ENCODE measurements at places on chromosomes 7 and 10. TPM values are rescaled to one million over a fixed set of nuclear protein-coding genes. Genes with fewer than 3 reads are reported as not detected.
A peak's percentile ranks its signal among the peaks of the same experiment; 100 is the strongest.

DNA sequence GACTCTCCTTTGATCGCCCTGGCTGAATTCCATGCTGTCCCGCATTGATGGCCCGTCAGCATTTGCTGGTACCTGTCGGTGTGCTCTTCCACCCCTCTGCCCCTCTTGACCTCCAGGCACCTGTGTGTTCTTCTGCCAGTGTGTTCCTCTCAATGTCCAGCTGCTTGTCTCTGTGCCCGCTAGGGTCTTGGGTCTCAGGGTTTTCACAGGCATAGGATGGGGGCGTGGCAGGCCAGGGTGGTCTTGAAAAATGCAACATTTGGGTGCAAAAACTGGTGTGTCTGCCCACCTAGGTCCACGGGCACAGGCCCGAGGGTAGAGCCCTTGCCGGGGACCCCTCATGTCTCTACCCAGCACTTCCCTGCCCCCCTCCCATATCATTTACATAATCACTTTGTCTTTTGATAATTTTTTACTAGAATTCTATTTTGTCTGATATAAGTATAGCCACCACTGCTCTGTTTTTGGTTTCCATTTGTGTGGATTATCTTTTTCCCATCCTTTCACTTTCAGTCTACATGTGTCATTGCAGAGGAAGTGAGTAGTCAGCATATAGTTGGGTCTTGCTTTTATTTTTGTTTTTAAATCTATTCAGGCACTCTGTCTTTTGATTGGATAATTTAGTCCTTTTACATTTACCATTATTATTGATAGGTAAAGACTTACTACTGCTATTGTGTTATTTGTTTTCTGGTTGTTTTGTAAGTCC is 46.6 kb upstream of the ADRA2A start:
- DNase-seq = no peak

DNA sequence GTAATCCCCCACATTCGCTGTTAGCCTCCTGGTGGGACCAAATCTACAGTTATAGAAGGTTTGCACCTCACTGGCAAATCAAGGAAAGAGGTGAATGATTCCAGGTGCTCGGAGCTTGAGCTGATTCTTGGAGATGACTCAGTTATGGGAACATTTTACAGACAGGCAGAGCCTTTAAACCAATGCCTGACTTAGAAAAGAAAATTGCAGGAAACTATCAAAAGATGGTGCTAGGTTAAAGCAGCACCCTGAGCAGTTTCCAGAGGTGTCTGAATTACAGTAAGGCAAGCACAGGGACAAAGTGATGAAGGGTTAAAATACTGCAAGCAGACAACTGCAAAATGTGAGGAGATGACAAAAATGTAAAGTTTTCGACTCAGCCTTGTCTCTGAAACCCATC is 2.9 kb downstream of the LRRTM3 start:
- no peak for DNase-seq

GRCh38 chr7:27247452-27248426 is 5.1 kb downstream of the EVX1 start:
- DNase-seq = no peak

DNA sequence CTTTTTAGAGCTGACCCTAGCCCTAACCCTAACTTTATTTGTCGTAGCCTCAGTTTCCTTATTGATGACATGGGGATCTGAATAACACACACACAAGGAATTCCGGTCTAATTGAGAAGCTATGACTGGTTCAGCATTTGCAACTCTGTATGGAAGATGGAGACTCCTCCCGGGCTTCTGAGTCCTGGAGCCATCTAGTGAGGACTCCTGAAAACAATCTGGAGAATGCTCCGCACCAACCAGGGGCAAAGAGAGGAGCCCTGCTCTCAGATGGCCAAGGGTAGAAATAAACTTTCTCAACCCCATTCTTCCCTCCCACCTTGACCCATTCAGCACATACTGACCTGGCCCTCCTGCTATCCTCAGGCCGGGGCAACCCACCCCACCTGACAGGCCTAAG is 26.4 kb downstream of the MBL2 start:
- DNase-seq = peak; percentile 8

DNA sequence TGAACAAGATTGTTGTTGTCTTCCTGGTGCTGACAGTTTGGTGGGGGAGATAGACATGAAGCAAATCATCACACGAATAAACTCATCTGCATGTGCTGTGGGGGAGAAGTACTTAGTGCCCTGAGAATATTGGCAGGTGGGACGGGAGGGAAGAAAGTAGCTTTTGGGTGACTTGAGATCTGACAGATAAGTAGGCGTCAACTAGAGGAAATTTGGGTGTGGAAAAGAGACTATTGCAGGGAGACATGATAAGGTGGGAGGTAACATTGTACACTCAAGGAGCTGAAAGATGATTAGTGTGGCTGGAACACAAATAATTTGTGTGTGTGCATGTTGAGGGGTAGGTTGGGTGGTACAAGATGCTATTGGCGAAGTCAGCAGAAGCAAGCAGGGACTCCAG is 30.1 kb downstream of the CNNM2 start:
- DNase-seq = no peak

Gene MSMB
- not detected for total RNA-seq

DNA sequence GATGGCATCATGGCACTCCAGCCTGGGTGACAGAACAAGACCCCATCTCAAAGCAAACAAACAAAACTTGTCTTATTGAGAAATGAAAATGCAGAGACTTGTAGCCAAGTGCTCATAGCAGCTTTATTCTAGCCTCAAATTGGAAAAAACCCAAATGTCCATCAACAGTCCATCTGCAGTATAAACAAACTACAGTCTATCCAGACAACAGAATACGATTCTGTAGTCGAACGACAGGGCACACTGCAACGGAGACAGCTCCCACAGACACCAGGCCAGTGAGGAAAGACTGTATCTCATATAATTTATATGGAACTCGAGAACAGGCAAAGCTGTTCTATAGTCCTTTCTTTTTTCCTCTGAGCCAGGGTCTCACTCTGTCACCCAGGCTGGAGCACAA is 40.8 kb upstream of the SUN1 start:
- no peak for DNase-seq

- DNase-seq = no peak
Observed at GRCh38 chr10:77635402-77636227, 2.0 kb downstream of the KCNMA1 start.

- DNase-seq = no peak
Observed at GRCh38 chr10:120517196-120517595, 60.2 kb downstream of the PLPP4 start.

DNA sequence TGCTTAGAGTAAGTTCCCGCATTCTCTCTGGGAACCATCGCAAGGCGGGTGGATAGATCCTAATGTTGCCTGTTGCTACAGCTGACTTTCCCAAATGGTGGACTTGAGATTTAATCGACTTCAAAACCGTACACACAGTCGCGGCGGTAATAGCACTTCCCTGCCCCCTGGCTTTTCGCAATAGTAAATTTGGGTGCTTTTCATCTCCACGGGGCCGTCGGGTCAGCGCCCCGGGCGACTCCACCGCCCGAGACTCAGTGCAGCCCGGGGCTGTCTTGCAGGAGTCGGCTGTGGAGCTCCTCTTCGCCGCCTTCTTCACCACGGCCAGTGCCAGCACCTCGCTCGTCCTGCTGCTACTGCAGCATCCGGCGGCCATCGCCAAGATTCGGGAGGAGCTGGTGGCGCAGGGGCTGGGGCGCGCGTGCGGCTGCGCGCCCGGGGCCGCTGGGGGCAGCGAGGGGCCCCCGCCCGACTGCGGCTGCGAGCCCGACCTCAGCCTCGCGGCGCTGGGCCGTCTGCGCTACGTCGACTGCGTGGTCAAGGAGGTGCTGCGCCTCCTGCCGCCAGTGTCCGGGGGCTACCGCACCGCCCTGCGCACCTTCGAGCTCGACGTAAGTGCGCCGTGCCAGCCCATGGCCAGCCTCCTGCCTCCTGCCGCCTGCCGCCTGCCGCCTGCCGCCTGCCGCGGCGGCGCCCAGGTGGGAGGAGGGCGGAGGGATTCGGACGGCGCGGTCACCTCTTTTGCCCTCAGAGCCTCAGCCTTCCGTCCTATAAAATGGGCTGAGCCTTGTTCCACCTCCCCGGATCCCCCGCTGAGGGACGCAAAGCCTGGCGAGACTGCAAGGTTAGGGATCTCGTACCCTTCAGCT is 5.3 kb downstream of the CYP26C1 start:
- DNase-seq = no peak

GRCh38 chr7:40659231-40659630 is 524.4 kb downstream of the SUGCT start:
- no peak for DNase-seq

Gene KIF20B
- 33.7 TPM for total RNA-seq

All from MCF 10A (cell line).